Liver (tissue), 10 donors: ENCODE measurements at places on chromosomes 1 and 21. TPM values are rescaled to one million over a fixed set of nuclear protein-coding genes. Genes with fewer than 3 reads are reported as not detected.

COA6 gene
- total RNA-seq: 5.3 TPM

ITLN1 gene
- 13.4 TPM for total RNA-seq

ORC1 gene
- total RNA-seq: 16.6 TPM

RGS13 gene
- not detected for total RNA-seq

SLC35A3 gene
- total RNA-seq: 35.1 TPM

SLC35F3 gene
- total RNA-seq: 0.37 TPM

KRTAP13-2 gene
- not detected for total RNA-seq

DMRTA2 gene
- total RNA-seq: not detected

HAO2 gene
- 377 TPM for total RNA-seq

GJA5 gene
- 1.8 TPM for total RNA-seq

GUCA2A gene
- not detected for total RNA-seq

LHX8 gene
- total RNA-seq: not detected

UTS2 gene
- total RNA-seq: not detected

MAP1LC3C gene
- not detected for total RNA-seq

GSTM1 gene
- 273 TPM for total RNA-seq

NR5A2 gene
- total RNA-seq: 17.5 TPM

FH gene
- total RNA-seq: 140 TPM

NOTCH2 gene
- total RNA-seq: 40.3 TPM

MANEAL gene
- total RNA-seq: 1.8 TPM

CD55 gene
- total RNA-seq: 27.6 TPM
